ENCODE measurements at places on chromosomes 12 and 14. TPM values are rescaled to one million over a fixed set of nuclear protein-coding genes. Genes with fewer than 3 reads are reported as not detected.

Gene MYBPC1
- total RNA-seq, result not detected

Gene BTBD7
- 19.8 TPM for total RNA-seq

Gene LYZ
- 0.17 TPM for total RNA-seq

Gene LHX5
- not detected for total RNA-seq

Gene ALKBH1
- total RNA-seq, result 12.1 TPM

Gene KRT6C
- not detected for total RNA-seq

Gene PTPRO
- 0.33 TPM for total RNA-seq

Gene RNASE2
- total RNA-seq, result not detected

Gene CAPZA3
- not detected for total RNA-seq

Gene PLCZ1
- total RNA-seq, result not detected

Gene SLC4A8
- total RNA-seq, result 3.3 TPM

Gene TESPA1
- total RNA-seq, result not detected

Gene TAS2R14
- 2.1 TPM for total RNA-seq

Gene PPP1R12A
- total RNA-seq, result 139 TPM

Gene FOXN4
- total RNA-seq, result not detected

- peak; percentile 71 for DNase-seq
Observed at GRCh38 chr12:69553628-69554248, 31.5 kb upstream of the CCT2 start.

DNA sequence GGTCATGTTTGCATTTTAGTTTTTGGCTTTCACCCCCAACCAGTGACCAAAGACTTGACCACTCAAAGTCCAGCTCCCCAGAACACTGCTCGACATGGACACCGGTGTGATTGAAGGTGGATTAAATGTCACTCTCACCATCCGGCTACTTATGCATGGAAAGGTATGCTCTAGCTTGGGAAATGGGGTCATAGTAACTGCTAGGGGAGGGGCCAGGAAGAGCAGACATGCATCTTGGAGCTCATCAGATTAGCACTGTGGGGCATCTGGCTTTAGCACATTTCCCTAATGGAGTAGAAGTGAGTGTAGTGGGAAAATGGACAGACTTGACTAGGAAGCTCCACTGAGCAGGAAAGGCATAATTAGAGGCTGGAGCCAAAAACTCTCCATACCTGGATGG is 2.8 kb downstream of the PCBP2 start:
- no peak for DNase-seq

DNA sequence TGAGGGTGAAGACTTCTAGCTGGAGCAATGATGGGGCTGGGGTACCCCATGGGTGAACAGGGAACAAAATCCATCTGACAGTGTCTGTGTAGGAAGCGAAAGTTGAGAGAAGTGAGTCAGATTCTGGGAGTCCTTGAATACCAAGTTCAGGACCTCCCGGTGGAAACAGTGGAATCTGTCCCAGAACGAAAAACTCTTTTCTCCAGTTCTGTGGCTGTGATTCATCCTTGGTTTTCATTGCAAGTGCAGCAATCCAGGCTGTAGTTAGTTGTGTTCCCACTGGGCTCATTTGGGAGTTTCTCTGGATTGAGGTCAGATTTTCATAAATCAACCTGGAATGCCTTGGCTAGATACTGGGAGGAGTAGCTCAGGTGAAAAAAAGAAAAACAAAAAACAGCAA is 120.7 kb downstream of the C12orf75 start:
- peak; percentile 44 for DNase-seq

- DNase-seq, result no peak
Observed at GRCh38 chr12:112029301-112029700, 16.1 kb downstream of the ERP29 start.

DNA sequence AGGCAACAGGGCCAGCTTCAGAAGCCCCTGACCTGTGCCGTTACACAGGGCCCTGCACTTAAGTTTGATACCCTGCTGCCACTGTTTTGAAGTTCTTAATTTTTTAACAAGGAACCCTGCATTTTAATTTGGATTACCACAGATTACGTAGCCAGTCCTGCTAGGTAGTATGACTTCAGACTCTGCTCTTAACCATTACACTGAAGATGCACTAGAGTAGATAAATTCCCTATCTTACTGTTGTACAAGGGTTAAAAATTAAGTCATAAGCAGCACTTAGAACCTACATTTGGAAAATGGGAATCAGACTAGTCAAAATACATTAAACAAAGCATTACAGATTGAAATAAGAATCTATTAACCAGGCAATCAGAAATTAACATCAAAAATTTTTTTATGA is 2.3 kb downstream of the GNPNAT1 start:
- DNase-seq, result no peak

- no peak for DNase-seq
Observed at GRCh38 chr12:88419794-88420193, 160.5 kb downstream of the KITLG start.

- DNase-seq, result no peak
Observed at GRCh38 chr12:69844836-69845235, 19.8 kb downstream of the MYRFL start.

DNA sequence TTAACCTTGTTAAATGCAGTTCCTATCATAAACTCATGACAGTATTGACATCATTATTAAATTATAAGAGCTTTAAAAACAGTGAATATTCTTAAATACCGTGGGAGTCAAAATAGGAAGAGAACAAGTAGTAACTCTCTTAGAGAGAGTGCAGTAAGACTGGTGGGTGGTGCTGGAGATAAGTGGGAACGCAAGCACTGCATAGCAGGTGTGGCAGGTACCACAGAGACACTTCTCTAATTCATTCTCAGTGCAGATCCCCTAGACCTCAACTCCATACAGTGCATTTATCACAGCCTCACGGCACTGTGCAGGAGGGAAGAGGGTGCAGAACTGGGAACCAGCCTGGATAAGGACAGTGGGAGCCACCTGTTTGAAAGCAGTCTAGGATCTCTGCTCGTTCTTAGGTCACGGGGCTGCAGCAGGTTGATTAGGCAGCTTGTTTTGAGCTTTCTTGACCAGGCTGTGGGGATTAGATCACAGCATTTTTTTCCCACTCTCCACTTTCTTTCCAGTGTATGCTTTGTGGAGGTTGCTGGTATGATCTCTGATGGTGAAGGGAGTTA is 165.6 kb downstream of the PRKCH start:
- DNase-seq, result no peak

GRCh38 chr14:65192686-65193085 is 90.4 kb upstream of the MAX start:
- DNase-seq, result no peak

DNA sequence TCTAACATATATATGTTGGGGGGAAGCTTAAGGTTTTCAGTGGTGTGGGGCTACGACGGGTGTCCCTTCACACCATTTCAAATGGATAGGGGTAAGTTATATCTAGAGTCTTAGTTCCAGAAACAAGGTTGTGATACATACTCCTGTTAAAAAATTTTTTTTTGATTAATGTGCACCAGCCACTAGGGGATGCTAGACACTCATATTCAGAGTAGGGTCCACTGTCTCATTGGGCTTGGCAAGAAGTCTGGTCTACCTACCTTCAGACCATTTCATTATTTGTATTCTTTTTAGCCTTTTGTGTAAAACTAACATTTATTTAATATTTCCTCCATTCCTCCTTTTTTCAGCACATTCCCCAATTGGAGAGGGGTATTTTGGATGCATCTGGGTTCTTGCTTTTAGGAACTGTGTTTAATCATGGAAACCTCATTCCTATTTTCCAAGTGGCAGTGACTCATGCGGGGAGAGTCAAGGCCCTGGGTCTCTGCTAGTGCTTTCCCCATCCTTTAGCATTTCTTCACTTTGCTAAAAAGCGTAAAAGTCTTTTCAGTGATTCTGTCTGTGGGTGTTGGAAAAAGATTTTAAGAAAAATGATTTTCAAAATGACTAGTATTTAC is 33.4 kb downstream of the ANO4 start:
- peak; percentile 39 for DNase-seq

- peak; percentile 29 for DNase-seq
Observed at GRCh38 chr12:19665121-19665900, 226.0 kb downstream of the AEBP2 start.

DNA sequence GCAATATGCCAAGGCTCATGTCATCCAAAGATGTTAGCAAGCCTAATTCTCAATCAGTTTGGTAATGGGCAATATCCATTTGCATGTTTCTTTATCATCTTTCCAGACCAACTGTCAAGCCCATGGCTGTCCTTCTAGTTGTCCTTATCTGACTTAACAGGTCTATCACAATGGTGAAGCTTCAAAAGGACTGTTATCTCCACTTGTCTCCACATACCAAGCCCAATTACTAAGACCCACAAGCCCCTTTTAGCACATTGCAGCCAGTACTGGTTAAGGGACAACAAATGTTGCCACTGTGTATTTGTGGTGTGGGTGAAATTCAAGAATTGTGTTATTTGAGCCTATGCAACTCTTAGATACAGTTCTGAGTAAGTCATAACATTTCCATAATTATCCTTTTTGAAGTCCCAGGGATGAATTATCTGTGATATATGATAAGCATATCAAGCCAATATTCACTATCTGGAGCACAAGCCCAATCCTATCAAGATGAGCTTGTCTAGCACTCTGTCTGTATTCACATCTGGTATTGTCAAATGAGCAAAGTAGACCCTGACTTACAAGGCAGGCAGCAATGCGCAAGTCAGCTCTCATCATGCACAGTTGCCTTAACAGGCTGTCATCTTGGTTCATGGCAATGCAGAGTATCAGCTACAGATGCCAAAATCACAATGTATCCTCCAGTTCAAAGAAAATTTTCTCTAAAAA is 19.3 kb upstream of the ST8SIA1 start:
- no peak for DNase-seq

DNA sequence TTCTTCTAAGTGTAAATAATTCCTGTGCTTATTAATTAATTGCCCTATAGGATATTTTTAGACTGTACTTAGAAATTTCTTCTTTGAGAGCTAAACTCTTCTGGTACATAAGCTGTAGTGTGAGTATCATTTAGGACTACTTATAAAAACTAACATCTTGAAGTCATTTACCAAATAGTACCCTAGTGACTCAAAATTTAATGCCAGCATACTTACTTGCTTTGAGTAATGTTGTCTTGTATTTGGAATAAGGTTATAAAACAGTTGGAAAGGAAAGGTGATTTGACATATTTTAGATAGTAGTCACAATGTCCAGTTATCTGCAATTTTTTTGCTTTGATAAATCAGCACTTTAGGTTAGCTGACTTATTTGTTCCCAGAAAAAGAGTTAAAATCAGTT is 39.1 kb downstream of the SPATA7 start:
- peak; percentile 56 for DNase-seq

- DNase-seq, result no peak
Observed at GRCh38 chr12:61138415-61138759, 1121.8 kb upstream of the USP15 start.

DNA sequence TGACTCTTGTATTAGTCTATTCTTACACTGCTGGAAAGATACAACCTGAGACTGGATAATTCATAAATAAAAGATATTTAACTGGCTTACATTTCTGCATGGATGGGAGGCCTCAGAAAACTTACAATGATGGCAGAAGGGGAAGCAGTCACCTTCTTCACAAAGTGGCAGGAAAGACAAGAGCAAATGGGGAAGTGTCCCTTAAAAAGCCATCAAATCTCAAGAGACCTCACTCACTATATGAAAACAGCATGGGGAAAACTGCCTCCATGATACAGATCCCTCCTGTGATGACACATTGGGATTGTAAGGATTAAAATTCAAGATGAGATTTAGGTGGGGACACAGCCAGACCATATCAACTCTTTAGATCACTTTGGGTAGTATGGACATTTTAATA is 83.7 kb downstream of the TMTC3 start:
- no peak for DNase-seq

DNA sequence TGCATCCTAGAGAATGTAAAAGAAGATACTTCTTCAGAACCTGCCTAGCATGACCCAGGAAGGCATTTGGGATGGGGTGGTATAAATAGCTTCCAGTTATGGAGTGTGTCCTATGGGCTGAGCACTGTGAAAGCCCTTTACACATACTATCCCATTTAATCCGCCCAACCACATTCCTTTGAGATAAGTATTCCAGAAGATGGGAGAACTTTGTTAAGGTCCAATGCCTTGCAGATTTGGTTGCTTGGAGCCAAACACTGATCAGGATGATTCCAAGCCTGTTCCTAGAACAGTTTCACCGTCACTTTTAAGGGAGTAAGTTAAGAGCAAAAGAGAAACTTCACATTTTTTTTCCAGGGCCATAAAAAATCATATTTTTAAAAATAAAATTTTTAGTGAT is 82.5 kb upstream of the CLMN start:
- no peak for DNase-seq

DNA sequence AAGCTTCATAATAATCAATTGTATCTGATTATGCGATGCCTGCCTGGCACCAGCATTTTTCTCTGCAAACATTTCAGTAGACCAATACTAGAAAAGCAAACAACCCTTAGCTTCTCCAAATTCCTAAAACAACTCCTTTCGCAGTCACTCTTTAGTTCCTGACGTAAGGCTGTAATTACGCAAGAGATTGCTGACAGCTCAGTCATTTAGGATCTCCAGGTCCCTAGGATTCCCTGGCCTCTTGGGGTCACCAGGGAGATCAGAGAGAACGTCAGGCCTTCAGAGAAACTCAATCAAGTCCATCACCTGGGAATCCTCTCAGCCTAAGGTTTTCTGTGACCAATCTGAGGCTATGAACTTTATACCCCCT is 390.6 kb downstream of the PAWR start:
- DNase-seq, result peak; percentile 91

- DNase-seq, result no peak
Observed at GRCh38 chr12:2343681-2344080, 290.9 kb downstream of the CACNA1C start.

DNA sequence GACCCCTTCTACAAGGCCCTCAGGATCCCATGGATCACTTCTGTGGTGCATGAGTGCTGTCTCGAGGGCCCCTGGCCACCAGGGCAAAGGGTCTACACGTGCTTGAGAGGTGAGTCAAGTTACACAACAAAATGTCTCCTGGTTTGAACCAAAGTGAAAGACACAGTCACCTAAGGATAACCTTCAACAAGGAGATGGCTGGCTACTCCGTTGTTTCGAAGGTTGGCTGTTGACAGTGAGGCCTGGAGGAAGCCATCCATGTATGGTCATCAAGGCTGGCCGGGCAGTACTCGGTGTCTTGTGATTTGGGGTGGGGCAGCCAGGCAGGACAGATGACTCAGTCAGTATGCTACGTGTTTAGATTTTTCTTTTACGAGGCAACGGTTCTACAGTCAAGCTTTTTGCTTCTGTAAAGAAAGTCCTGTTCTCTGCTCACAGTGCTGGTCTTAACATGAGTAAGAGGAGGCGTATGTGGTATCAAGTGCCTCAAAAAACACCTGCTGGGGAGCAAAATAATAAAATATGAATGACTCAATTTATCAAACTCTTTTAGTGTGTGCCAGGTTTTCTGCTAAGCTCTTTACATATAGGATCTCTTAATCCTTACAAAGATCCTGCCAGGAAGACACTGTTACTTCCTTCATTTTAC is 18.0 kb upstream of the NT5DC3 start:
- peak; percentile 97 for DNase-seq

- DNase-seq, result no peak
Observed at GRCh38 chr14:51743588-51744000, 91.9 kb downstream of the FRMD6 start.

- no peak for DNase-seq
Observed at GRCh38 chr12:120229487-120230325, 28.8 kb upstream of the RPLP0 start.

- no peak for DNase-seq
Observed at GRCh38 chr14:97757491-97757890, 960.3 kb downstream of the VRK1 start.

Measured in fibroblast of lung (primary cell).